NCI-H460 (cell line): ENCODE measurements at places on chromosomes 1 and 21. TPM values are rescaled to one million over a fixed set of nuclear protein-coding genes. Genes with fewer than 3 reads are reported as not detected.

SYCP1 gene
- not detected in 2 replicates for total RNA-seq

LCE1A gene
- total RNA-seq = not detected in 2 replicates

TMEM52 gene
- total RNA-seq = 2.8 and 3.6 TPM in 2 replicates

G0S2 gene
- total RNA-seq = 2.7 and 3.4 TPM in 2 replicates

LCE2B gene
- total RNA-seq = not detected in 2 replicates
